Naive B cell (primary cell): ENCODE measurements at places on chromosomes 1 and 21. TPM values are rescaled to one million over a fixed set of nuclear protein-coding genes. Genes with fewer than 3 reads are reported as not detected.

- peak overlapping the region; percentile 98 for H3K27ac ChIP-seq
- DNase-seq = peak; percentile 69
- H3K4me3 ChIP-seq = peak overlapping the region; percentile 88
Measured at GRCh38 chr1:40039245-40039756, 1.2 kb upstream of the CAP1 start.

Gene TRPM2
- polyA plus RNA-seq = 3.6 TPM

- H3K36me3 ChIP-seq = no peaks in the 10 kb centered on the region
- H3K27me3 ChIP-seq = no peaks in the 10 kb centered on the region
- H3K4me3 ChIP-seq = peak overlapping the region; percentile 16
- peak; percentile 20 for DNase-seq
Measured at GRCh38 chr1:76294482-76295194, 220.1 kb downstream of the ST6GALNAC3 start.

Gene PLPPR4
- not detected for polyA plus RNA-seq

DNA sequence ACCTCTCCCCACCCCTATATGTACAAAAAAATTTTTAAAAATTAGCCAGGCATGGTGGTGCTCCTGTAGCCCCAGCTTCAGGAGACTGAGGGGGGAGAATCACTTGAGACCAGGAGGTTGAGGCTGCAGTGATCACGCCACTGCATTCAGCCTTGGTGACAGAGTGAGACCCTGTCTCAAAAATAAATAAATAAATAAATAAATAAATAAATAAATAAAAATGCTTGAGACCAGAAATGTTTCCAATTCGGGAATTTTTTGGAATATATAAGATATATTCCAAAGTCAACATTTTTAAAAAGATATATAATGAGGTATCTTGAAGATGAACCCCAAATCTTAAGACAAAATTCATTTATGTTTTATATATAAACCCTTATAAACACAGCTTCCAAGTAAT, 42.4 kb upstream of the RAB4A start:
- H3K36me3 ChIP-seq = no peaks in the 10 kb centered on the region
- peaks cover 7% of the 10 kb centered on the region for H3K4me1 ChIP-seq
- H3K27me3 ChIP-seq = peaks cover 26% of the 10 kb centered on the region
- DNase-seq = no peak

Gene KCNC4
- polyA plus RNA-seq = 2.3 TPM

DNA sequence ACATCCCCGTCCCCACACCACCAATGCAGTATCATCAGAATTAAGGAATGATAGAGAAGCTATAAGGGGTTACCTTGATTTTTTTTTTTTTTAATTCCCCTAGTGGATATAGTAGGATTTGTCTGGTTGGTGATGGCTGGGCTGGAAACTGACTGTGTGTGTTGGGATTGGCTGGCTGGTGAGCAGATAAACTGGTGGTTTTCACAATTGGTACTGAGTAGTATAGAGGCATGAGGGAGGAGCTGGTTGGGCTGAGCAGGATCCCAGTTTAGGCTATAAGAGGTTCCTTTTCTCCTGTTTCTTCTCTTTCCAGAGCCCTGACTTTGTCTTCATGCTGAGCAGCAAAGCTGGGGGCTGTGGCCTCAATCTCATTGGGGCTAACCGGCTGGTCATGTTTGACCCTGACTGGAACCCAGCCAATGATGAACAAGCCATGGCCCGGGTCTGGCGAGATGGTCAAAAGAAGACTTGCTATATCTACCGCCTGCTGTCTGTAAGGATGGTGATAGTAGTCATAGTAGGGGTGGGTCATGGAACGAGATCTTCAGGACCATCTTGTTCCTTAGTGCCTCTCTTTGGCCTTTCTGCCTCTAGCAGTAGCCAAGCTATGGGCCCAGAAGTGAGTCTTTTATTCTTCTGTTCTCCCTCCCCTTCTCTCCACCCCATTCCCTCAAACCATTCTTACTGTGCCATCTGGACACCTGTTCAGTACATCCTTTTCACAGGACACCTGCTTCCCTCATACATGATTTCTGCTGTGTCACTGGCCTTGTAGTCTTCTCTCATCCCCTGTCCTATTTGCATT, 26.9 kb downstream of the RAD54L start:
- no peak for DNase-seq
- no peak overlapping the region for H3K27ac ChIP-seq

Gene BRDT
- not detected for polyA plus RNA-seq

Gene LCA5L
- polyA plus RNA-seq = not detected

Gene SYPL2
- not detected for polyA plus RNA-seq
